Naive thymus-derived CD8-positive, alpha-beta T cell (primary cell): ENCODE measurements at places on chromosomes 16 and 17. TPM values are rescaled to one million over a fixed set of nuclear protein-coding genes. Genes with fewer than 3 reads are reported as not detected.

DNA sequence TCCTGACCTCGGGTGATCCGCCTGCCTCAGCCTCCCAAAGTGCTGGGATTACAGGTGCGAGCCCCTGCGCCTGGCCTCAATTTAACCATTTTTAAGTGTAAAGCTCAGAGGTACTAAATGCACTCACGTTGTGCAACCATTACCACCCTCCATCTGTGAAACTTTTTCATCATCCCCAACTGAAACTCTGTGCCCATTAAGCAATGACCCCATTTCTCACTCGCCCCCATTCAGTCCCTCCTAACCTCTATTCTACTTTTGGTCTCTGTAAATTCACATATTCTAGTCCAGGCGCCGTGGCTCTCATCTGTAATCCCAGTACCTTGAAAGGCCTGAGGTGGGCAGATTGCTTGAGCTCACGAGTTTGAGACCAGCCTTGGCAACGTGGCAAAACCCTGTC is 8.3 kb upstream of the SPNS3 start:
- H3K27ac ChIP-seq, result no peak overlapping the region
- H3K27me3 ChIP-seq, result no peaks in the 10 kb centered on the region
- H3K36me3 ChIP-seq, result no peaks in the 10 kb centered on the region
- H3K4me1 ChIP-seq, result peaks cover 7% of the 10 kb centered on the region
- no peak overlapping the region for H3K4me3 ChIP-seq
- no peak for DNase-seq

DNA sequence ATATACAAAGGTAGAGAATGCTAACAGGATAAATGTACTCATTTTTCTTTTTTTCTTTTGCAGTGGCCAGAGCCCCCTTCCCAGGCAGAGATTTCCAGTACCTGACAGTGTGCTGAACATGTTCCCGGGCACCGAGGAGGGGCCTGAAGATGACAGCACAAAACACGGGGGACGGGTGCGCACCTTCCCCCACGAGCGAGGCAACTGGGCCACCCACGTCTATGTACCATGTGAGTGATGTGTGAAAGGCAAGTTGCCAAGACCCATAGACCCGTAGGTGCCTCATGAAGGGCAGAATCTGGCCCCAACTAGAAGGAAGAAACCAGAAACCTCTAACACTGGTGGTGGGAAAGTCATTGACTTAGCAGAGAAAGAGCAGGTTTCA is 1.2 kb downstream of the USB1 start:
- H3K36me3 ChIP-seq, result peaks cover 12% of the 10 kb centered on the region
- H3K4me3 ChIP-seq, result peak overlapping the region; percentile 91
- H3K27me3 ChIP-seq, result no peaks in the 10 kb centered on the region
- DNase-seq, result no peak
- peaks cover 63% of the 10 kb centered on the region for H3K4me1 ChIP-seq
- no peak overlapping the region for H3K27ac ChIP-seq

GRCh38 chr17:78598013-78598471 is 20.8 kb upstream of the DNAH17 start:
- DNase-seq, result no peak
- no peaks in the 10 kb centered on the region for H3K4me1 ChIP-seq
- no peak overlapping the region for H3K4me3 ChIP-seq

- H3K4me1 ChIP-seq, result peaks cover 2% of the 10 kb centered on the region
- H3K27ac ChIP-seq, result no peak overlapping the region
- peaks cover 9% of the 10 kb centered on the region for H3K27me3 ChIP-seq
- no peaks in the 10 kb centered on the region for H3K36me3 ChIP-seq
- DNase-seq, result peak; percentile 15
These were observed 14.4 kb upstream of the GPRC5B start for GRCh38 chr16:19898924-19899604.

GRCh38 chr16:49343291-49343690 is 30.3 kb upstream of the C16orf78 start:
- H3K27me3 ChIP-seq, result peaks cover 10% of the 10 kb centered on the region
- DNase-seq, result no peak

- H3K4me1 ChIP-seq, result peaks cover 45% of the 10 kb centered on the region
- no peak for DNase-seq
- no peaks in the 10 kb centered on the region for H3K27me3 ChIP-seq
- H3K4me3 ChIP-seq, result peak within 1 kb of the TSS; percentile 90
These were observed at the start of gene SLC9A5 for GRCh38 chr16:67248401-67249177. TSS of gene SLC9A5 (plus strand) at chr16:67248979. CDS start at chr16:67249015, 36 bp downstream.

DNA sequence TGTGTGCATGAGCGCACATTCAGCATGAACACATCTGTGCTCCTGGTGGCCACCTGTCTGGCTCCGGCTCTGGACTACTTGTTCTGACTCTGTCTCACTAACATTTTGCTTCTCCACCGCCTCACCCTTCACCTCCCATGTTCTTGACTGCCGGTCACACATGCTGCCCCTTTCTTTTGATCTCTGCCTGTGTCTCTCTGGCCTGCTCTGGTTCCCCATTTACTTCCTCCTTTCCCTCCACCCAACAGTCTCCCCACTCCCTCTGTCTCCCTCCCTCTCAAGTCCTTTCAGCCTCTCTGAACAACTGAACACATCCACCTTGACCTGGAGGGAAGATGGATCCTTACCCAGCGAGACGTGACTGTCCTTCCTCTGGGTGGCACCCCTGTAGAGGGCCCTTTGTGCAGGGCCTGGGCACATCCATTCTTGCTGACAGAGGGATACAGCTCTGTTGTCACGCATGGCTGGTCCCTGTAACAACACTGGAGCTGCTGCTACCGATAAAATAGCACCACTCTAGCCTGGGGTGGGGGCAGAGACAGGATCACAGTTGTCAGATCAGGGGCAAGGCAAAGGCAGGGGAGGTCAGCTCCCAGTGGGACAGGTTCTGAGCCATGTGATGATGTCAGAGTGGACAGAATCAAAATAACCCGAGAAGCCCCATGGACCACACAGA is 11.0 kb downstream of the ZSCAN32 start:
- no peaks in the 10 kb centered on the region for H3K27me3 ChIP-seq
- no peak overlapping the region for H3K4me3 ChIP-seq
- peaks cover 89% of the 10 kb centered on the region for H3K36me3 ChIP-seq
- H3K27ac ChIP-seq, result no peak overlapping the region
- no peak for DNase-seq

DNA sequence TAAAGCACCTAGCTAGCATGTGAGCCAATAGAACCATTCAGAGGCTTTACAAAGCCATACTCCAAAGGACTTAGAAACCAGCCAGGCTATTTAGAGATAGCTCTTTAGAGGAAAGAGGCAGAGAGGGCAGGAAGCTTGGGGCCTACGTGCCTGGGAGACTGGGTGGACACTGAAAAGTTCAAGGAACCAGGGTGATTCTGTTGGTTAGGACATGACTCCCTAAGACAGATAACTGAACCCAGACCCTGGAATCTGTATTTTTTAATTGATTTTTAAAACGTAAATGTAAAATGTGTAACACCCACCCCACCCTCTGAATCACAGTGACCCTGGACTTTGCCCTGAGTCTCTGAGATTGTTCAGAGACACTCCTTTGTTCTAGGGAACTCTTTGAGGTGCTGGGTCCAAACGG is 16.1 kb upstream of the GNA13 start:
- H3K4me1 ChIP-seq, result no peaks in the 10 kb centered on the region
- H3K27ac ChIP-seq, result no peak overlapping the region
- H3K27me3 ChIP-seq, result peaks cover 2% of the 10 kb centered on the region

GRCh38 chr17:40563220-40564052 is 1.8 kb downstream of the CCR7 start:
- H3K4me1 ChIP-seq, result peaks cover 76% of the 10 kb centered on the region
- H3K4me3 ChIP-seq, result peak overlapping the region; percentile 100
- peak overlapping the region; percentile 99 for H3K27ac ChIP-seq
- H3K27me3 ChIP-seq, result no peaks in the 10 kb centered on the region
- DNase-seq, result peak; percentile 47

DNA sequence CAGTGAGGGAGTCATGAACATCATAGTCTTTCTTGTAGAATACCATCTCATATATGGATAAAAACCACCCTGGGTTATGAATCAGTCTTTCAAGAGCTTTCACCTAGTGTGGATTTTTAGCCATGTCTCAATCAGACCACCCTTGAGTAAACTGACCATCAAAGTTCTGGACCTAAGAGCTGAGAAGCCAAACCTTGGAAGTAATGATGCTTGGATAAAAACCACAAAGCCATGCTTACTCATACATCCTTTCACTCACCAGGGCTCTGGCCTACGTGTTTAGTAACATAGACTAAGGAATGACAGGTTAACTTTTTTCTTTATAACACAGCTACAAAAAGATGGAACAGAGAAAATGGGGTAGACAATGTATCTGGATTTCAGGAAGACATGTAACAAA is 167.2 kb downstream of the STX8 start:
- H3K4me3 ChIP-seq, result no peak overlapping the region
- H3K27ac ChIP-seq, result no peak overlapping the region
- H3K4me1 ChIP-seq, result no peaks in the 10 kb centered on the region
- DNase-seq, result no peak
- H3K27me3 ChIP-seq, result no peaks in the 10 kb centered on the region

DNA sequence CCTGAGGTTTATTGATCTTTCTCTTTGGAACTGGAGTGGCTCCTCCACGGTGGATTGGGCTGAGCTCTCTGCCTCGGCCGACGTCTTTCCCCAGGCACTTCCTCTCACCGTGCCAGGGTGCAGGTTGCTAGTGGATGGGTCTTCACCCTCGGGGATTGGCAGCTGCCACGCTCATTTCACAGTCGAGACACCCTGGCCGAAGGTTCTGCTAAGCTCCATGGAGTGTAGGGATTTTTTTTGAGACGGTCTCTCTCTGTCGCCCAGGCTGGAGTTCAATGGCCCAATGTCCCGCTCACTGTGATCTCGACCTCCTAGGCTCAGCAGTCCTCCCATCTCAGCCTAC is 280.8 kb downstream of the SEC14L1 start:
- H3K27ac ChIP-seq, result peak overlapping the region; percentile 93
- H3K27me3 ChIP-seq, result no peaks in the 10 kb centered on the region
- H3K4me3 ChIP-seq, result peak overlapping the region; percentile 82
- H3K4me1 ChIP-seq, result peaks cover 65% of the 10 kb centered on the region
- no peaks in the 10 kb centered on the region for H3K36me3 ChIP-seq

- H3K27me3 ChIP-seq, result peaks cover 7% of the 10 kb centered on the region
- H3K4me3 ChIP-seq, result peak within 1 kb of the TSS; percentile 81
- H3K36me3 ChIP-seq, result no peaks in the 10 kb centered on the region
- peak; percentile 40 for DNase-seq
- peaks cover 3% of the 10 kb centered on the region for H3K4me1 ChIP-seq
- H3K27ac ChIP-seq, result no peak within 1 kb of the TSS
These were observed at the start of gene SLC46A1 for GRCh38 chr17:28405632-28406472. TSS of gene SLC46A1 (minus strand) at chr17:28406212. CDS start at chr17:28406114, 98 bp downstream.

DNA sequence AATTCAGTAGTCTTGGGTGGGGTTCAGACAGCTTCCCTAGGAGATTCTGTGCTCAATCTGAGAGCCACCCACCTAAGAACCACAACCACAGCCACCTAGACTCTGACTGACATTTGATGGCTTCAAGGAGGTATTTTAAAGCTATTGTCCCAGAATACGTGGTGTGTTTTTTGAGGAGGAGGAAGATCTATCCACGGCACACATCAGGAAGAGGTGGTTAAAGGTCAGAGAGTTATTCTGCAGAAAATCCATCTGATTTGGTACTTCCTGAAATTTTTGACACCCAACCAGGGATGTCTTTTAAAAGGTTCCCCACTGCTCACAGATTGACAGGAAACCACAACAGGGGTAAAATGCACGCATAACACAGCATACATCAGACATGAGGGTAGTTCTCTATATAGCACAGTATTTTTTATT is 25.1 kb downstream of the SMARCE1 start:
- no peaks in the 10 kb centered on the region for H3K36me3 ChIP-seq
- H3K4me3 ChIP-seq, result peak overlapping the region; percentile 73
- H3K27me3 ChIP-seq, result no peaks in the 10 kb centered on the region

DNA sequence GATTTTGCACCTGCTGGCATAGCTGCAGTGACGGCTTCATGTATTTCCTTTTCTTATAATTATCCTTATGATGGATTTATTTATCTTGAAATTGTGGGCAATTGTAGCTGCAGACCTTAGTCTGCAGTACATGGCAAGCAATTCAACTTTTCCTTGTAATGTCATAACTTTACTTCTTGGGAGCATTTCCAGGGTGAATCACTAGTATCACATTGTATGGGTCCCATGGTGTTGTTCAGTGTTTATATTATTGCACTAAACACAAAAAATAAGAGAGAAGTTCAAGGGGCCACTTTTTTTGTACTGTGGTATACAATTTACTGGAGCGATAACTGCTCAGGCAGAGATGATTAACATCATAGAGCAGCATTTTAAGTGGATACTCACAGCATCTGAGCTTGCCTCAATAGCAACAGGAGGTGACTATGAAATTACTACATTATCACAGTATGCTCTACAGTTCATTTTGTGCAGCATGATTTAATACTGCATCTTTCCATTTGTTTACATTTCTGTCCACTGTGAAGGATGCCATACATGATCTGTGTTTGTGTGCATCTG is 169.5 kb downstream of the STX8 start:
- H3K36me3 ChIP-seq, result peaks cover 9% of the 10 kb centered on the region
- H3K27ac ChIP-seq, result no peak overlapping the region
- no peak for DNase-seq

DNA sequence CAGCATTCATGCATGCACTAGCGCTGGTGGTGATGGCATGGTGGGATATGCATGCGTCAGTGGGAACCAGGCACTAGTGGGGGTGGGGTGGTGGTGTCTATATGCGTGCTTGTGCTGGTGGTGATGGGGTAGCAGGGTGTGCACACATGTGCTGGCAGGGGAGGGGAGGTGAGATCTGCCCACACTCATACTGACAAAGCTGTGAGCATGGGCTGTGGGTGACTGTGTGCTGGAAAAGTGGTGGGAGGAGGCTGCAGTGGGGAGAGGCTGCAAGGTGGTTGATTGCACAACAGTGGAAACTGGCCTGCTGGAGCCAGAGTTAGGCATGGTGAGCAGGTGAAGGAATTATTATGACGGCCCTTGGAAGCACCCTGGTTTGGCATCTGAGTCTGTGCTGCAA is 31.3 kb upstream of the TEKT1 start:
- peaks cover 12% of the 10 kb centered on the region for H3K4me1 ChIP-seq
- H3K4me3 ChIP-seq, result no peak overlapping the region
- H3K27ac ChIP-seq, result no peak overlapping the region
- H3K36me3 ChIP-seq, result peaks cover 4% of the 10 kb centered on the region
- no peak for DNase-seq

- peak overlapping the region; percentile 20 for H3K4me3 ChIP-seq
- peak overlapping the region; percentile 0 for H3K27ac ChIP-seq
- H3K27me3 ChIP-seq, result no peaks in the 10 kb centered on the region
- no peaks in the 10 kb centered on the region for H3K36me3 ChIP-seq
- no peak for DNase-seq
- H3K4me1 ChIP-seq, result peaks cover 84% of the 10 kb centered on the region
These were observed 32.8 kb downstream of the HIC1 start for GRCh38 chr17:2087597-2088211.

GRCh38 chr17:44307387-44308186 is 814 bp upstream of the RUNDC3A start:
- no peak overlapping the region for H3K27ac ChIP-seq
- no peak for DNase-seq
- peak overlapping the region; percentile 50 for H3K4me3 ChIP-seq

Gene KRT24
- not detected for total RNA-seq

Gene KATNIP
- total RNA-seq, result 17.0 TPM

Gene PRAC1
- total RNA-seq, result not detected

Gene CLCN7
- 116 TPM for total RNA-seq

Gene PLLP
- total RNA-seq, result 3.5 TPM

Gene NTN3
- total RNA-seq, result not detected

Gene SLC16A6
- 6.9 TPM for total RNA-seq

Gene IFI35
- total RNA-seq, result 39.1 TPM

Gene ADAD2
- not detected for total RNA-seq
